ENCODE measurements at places on chromosomes 11 and 22.
A peak's percentile ranks its signal among the peaks of the same experiment; 100 is the strongest.

GRCh38 chr11:92776676-92777075 lies 192.8 kb upstream of the MTNR1B start:
- no peak for DNase-seq

GRCh38 chr11:77200351-77201268 lies 72.6 kb downstream of the MYO7A start:
- DNase-seq, result no peak

DNA sequence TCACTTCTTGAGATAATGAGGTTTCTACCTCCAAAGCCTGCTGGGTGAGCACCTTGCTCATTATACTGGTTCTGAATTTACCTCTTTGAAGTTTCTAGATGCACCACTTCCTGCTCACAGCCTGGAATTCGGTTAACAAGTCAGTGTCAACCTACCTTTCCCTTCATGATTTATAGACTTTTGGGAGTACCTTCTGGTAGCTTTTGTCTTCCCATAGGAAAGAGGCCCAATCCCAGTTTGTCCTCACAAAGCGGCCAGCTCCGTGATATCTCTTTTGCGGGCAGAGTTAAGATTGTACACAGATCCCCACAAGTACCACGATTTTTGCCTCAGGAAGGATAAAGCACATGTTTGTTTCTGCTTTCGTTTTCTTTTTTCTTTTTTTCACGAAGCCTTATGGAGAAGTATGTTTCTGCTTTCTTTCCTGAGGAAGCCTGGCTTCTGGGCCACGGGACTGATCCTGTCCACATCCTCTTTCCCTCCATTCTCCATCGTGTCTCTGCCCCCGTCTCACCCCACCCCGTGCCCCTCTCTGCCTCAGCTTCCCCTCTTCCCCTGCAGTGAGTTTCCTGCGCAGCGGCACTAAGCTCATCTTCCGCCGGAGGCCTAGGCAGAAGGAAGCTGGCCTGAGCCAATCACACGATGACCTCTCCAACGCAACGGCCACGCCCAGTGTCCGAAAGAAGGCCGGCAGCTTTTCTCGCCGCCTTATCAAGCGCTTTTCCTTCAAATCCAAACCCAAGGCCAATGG lies 5.7 kb upstream of the HINFP start:
- no peak for DNase-seq

DNA sequence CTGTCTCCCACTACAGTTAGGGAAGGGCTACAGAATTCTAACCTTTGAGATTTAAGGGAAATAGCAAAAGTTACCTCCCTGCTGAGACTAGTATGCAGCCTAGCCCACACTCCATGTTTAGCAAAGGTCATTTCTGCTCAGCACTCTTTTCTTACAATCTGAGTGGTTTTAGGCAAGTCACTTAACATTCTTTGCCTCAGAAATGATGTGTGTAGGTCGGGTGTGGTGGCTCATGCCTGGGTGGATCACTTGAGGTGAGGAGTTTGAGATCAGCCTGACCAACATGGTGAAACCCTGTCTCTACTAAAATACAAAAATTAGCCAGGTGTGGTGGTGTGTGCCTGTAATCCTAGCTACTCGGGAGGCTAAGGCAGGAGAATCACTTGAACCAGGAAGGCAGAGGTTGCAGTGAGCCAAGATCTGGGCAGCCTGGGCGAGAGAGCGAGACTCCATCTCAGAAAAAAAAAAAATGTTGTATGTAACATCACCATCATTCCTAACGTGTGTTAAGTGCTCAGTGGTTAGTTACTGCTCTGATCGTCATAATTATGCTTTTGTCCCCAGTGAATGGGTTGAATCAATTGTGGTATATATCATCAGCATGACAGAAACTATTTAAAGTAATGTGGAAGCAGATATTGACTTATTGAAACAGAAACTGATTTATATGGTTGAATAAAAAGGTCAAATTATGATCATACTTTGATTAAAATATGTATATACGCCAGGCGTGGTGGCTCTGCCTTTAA lies 55.0 kb downstream of the COPB1 start:
- DNase-seq, result no peak

DNA sequence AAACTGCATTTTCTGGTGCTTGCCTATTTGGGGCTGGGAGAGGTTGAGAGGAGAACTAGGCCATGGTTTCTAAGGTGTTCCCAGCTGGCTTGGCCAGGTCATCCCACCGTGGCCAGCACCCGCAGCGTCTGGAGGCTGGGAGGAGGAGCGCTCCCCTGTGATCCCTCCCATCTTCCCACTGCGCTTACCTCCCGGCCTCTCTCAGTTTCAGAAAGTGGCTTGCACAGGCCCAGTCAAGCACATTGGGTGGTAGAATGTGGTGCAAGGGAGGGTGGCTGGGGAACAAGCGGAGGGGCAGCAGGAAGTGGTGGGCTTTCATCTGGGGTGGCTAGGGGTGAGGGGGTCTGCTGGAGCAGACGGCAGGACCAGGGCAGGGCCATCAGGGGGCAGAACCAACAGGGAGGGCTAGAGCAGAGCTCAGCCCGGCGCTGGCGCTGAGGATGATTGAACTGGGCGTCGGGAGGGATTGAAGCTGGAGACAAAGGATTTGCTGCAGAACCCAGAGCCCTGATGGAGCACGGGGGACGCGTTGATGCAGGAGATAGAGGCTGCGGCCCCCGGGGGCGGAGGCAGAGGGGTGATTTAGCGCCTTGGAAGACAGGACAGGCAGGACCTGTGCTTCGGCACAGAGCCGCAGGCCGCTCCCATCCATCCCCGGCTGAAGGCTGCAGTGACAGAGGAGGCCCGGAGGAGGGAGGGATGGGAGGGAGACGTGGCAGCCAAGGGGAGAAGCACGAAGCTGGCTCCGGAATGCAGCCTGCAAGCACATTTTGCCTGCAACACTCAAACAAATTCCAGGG lies 76.0 kb downstream of the TRIM29 start:
- DNase-seq, result no peak

DNA sequence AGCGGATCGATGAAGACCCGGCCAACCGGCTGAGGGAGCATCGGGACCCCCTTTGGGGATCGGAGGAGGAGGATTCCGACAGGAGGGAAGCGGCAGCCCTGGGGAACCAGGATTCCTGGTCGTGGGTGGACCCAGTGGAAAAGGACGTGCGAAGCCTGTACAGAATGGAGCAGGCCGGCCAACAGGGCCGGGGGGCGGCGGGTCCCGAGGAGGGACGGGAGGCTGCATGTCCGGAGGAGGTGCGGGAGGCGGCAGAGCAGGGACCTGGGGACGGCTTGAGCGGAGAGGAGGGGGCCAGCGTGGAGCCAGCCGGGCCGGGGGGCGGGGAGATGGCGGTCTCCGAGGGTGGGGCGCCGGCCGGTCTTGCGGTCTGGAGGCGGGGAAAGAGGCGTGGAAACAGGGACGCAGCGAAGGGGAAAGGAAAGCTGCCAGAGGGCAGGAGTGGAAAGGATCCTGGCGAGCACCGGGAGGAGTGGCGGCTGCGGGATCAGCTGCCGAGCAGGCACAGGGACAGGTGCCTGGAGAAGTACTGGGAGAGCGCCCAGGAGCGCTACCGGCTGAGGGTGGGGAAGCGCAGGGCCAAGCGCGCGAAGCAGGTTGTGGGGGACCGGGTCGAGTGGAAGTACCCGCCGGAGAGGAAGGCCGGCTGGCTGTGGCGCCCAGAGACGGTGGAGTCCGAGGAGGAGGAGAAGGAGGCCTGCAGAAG lies at the start of gene ANO5:
Gene ANO5 (plus strand): TSS at position 444 of the 706 bp plus-strand sequence. CDS start 408 bp downstream, outside the sequence.
- no peak for DNase-seq

DNA sequence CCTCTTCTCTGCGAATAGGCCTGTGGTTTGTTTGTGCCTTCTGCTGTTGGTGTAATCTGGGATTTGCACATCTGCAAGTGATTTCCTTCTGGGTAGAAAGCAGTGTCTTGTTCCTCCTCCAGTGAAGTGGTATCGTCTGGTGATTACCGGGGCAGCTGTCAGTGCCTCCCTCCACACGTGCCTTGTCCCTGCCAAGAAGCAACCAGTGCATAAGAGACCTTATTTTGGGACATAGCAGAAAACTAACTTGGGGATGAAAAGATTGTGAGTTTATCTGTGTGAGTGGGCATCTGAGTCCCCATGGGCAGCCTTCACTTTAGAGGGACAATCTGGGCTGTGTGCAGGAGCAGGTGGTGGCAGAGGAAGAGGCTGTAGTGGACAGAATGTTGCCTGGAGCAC lies 71.5 kb upstream of the SORL1-AS1 start:
- DNase-seq, result no peak

DNA sequence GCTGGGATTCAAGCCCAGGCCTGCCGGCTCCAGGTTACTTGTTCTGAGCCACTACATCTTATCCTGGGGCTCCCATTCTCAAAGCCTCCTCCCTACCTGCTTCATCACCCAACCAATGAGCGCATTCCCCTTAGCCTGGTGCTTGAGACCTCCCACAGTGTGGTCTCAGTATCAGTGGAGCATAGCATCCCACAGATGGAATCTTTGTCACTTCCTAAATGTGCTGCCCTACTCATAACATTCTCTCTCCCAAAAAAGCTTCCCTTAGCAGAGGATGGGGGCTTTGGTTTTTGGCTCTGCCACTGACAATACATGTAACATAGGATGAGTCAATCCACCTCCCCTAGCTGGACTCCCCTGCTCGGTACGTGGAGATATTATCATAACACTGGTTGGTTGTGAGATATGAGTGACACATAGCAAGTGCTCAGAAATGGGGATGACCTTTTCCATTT lies 28.8 kb downstream of the TEAD1 start:
- no peak for DNase-seq

- DNase-seq, result peak; percentile 86
These were observed 9.5 kb upstream of the EHD1 start for GRCh38 chr11:64887757-64888405.

DNA sequence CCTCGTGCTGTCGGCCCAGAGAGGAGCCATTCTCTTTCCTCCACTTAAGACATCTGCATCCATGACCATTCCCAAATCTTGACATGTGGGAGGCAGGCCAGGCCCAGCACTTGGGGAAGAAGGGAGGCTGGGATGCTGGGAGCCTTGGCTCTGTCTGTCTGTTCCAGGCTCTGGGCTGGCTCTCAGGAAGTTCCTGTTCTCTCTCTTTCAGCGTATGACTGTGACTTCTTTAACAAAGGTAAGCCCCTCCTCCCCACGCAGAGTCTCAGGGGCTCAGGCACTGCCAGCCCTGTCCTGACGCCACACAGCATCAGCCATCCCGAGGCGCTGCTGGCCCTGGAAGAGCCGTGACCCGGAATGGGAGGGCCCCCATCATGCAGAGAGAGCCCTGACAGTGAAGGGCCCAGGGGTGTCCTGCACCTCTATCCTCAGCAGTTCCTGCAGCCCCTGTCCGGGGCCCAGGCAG lies 52.4 kb downstream of the OTOG start:
- DNase-seq, result no peak

DNA sequence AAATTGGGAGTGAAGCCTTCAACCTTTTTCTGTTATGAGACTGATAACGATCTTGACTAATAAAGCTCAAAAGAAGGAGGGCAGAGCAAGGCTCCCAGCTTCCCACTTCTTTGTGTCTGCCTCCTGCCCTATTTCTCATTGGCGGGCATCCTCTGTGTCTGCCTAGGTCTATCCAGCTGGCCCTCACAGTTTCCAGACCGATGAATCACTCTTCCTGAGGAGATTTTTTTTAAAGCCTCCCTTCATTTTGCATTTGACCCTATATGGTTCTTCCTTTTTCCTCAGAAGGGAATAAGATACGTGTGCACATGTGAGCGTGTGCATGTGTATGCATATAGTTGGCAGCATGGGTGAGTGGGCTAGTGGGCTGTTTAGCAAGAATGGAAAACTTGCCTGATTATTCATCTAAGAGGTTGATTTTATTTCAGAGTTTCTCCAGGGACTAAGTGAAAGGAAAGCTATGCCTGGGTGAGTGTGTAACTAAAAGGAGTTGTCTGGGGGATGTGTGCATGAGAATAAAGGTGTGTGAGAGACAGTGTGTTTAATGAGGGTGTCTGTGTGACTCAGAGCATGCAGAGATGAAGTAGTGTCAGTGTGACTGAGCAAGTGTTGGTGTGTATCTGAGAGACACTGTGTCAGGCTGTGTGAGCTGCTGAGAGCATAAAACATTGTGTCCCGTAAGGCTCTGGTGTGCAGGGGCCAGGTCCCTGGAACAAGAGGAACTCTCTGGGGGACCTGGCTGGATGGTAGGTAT lies 12.2 kb downstream of the PHLDB1 start:
- no peak for DNase-seq

- DNase-seq, result no peak
These were observed 76.3 kb downstream of the PARVB start for GRCh38 chr22:44100411-44100810.

- DNase-seq, result no peak
These were observed 49.5 kb downstream of the DNAJC24 start for GRCh38 chr11:31419138-31419537.

GRCh38 chr11:116613206-116613875 lies 159.4 kb downstream of the BUD13 start:
- no peak for DNase-seq

GRCh38 chr22:37472418-37473006 lies 13.7 kb downstream of the MFNG start:
- peak; percentile 49 for DNase-seq

Data from activated naive CD4-positive, alpha-beta T cell treated with Interleukin-2 at 50 U/mL for 16 hours (primary cell).